ENCODE measurements at places on chromosomes 5 and 9.

- DNase-seq, result no peak
These were observed 12.9 kb downstream of the FLT4 start for GRCh38 chr5:180636403-180637075.

DNA sequence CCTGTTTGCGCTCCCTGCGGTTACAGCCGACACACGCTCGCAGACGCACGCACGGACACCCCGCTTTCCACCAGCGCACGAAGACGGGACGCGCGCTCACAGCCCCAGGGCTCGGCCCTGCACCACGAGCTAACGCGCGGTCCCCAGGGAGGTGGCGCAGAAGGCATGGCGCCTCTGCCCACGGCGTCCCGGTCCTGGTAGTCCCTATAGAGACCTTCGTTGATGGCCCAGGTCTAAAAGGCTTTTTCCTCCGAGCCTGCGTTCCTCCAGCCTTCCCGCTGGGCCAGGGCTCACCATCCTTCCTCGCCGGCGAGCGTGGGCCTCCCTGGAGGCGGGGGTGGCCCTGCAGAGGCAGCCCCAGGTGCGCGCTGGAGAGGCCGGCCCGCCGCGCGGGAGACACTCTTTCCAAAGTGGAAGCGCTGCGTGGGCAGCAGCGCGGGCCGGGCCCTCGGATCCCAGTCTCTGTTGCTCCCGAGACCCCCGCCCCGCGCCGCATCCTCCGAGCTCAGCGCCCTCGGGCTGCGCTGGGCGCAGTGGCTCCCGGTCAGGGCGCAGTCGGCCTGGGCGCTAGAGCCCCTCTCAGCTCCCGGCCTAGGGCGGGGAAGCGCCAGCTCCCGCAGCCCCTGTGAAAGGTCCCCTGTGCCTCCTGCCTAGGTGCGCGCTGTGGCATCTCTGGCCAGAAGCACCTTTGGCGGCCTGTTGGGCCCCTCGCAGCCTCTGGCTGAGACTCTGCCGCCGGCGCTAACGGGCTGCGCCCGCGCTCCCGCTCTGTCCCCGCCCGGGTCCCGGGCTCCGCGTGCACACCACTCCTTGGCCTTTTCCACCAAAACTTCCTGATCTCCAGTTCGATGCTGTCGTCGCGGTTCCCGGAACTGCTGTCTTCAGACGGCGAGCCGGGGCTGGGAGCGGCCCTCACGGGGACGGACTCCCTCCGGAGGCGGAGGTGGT lies 31.9 kb upstream of the FANCC start:
- no peak for DNase-seq

DNA sequence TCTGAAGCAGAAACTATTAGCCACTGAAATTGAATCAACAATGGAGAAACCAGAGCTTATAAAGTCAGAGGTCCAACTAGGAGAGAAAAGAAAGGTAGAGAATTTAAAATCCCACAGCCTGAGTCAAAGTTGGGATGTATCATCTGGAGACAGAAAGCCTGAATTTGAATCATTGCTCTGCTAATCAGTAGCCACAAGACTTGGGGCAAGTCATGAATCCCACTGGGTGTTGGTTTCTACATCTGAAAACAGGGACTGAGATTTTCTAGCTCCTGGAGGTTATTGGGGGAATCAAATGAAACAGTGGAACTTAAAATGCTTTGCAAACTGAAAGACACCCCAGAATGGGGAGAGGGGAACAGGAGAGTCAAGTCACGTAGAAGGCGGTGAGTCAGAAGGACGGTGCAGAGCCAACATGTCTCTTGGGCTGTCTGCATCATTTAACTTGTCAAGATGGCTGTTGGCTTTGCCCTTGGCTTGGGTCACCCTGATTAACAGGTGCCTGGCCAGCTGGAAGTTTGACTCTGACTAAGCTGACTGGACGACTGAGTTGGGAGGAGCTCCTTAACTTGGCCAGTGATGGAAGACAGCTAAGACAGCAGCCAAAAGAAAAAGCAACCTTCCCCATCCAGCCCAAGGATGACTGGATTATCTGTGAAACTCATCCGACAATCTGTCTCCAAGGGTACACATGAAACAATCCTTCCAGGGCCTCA lies 60.6 kb upstream of the ADRA1B start:
- DNase-seq, result no peak

DNA sequence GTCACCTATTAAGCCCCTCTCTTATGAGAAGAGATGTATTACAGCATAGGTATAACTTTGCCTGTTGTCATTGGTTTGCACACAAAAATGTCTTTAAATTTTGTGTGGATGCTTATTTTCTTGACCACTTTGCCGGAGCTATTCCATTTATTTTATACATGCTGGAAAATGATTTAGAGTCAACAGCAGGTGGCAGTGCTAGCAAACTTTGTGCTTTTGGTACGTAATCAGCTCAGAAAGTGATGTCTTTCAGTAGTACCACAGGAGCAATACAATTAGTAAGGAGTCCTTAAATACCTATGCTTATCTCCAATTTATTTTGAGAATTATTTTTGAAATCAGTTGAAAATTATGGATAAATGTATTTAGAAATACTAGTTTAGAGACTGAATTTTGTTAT lies 19.8 kb upstream of the NUDT12 start:
- no peak for DNase-seq

DNA sequence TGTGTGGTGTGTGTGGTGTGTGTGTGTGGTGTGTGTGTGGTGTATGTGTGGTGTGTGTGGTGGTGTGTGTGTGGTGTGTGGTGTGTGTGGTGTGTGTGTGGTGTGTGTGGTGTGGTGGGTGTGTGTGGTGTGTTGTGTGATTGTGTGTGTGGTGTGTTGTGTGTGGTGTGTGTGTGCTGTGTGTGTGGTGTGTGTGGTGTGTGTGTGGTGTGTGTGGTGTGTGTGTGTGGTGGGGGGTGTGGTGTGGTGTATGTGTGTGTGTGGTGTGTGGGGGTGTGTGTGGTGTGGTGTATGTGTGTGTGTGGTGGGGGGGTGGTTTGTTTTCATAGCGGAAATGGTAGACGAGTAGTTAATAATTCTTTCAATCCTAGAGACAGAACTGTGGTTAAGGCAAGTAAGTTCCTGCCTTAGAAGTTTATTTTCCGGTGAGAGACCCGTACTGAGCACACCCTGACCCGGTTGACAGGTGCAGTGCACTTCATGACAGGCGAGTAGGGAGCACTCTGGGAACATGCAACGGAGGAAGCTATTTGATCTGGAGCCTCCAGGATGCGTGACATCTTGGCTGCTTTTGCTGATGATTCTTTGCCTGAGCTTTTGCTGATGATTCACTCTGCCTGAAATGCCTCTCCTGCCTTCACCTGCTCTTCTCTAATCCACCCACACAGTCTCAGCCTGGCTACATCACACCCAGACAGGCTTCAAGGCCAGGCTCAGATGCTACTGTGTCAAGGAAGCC lies 21.7 kb upstream of the FAT2 start:
- no peak for DNase-seq

DNA sequence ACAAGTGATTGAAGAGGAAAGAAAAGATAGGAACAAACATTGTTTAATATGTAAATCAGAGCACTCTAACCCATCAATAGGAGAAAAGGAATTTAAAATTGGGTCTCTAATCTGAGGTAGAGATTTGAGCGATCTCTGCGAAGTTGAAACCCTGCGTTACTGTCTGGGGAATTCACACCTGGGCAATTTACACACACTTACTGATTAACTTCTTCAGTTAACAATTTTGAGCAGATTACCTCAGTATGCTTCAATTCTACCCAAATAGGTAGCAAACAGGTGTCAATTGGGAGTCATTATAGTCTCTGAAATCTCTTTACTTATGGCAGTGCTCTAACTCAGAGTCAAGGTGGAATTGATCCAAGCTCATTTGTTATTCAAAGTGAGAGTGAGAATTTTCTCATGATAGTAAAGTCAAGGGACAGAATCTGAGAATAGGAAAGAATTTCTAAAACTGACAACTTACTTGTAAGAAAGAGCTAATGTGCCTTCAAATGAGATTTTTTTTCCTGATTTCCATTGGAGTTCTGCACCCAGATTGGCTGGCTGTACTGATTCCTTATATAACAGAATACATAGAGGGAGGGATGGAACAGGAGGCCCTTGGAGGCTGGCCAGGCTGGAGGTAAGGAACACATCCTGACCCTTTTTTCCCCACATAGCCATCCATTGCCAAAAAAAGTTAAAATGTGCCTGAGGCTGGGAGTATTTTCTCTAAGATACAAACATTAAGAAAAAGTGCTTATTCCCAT lies 27.1 kb upstream of the IFNA14 start:
- no peak for DNase-seq

DNA sequence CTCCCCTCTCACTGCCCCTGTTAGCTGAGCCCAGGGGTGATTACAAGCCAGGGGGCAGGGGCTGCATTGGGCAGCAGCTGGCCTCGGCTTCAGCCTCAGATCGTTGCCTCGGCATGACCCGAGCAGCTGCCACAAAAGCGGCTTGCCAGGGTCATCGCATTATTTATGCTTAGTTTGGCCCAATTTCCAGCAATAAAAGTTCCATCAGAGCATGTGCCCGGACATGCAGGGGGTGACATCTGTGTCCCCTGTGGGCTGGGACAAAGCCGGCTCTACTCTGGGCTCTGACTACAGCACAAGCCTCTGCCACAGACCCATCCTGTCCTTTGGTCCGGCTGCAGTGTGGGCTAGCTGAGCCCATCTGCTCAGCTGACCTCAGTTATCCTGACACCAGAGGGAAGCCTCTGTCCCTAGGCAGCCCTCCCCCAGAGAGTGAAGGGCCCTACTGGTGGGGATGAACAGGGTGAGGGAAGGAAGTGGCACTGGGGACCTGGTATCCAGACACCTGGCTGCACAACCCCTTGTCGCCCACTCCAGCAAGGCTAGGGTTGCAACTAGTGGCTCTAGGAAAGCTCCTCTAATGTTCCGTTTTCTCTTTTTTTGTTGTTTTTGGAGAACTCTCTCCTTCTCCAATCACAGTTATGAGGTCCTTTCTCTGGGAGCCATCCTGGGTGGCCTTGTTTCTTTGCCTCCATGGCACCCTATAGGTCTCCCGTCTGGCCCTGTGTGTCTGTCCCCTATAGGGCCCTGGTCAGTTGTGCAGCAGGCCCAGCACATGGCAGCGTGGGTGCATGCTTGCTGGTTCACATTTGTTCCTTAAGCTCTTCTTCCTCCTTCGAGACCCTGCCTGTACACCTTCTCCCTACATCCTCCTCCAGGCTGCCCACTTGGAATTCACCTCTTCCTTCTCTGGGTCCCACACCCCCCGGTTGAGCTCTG lies 13.3 kb upstream of the GADD45G start:
- DNase-seq, result no peak

DNA sequence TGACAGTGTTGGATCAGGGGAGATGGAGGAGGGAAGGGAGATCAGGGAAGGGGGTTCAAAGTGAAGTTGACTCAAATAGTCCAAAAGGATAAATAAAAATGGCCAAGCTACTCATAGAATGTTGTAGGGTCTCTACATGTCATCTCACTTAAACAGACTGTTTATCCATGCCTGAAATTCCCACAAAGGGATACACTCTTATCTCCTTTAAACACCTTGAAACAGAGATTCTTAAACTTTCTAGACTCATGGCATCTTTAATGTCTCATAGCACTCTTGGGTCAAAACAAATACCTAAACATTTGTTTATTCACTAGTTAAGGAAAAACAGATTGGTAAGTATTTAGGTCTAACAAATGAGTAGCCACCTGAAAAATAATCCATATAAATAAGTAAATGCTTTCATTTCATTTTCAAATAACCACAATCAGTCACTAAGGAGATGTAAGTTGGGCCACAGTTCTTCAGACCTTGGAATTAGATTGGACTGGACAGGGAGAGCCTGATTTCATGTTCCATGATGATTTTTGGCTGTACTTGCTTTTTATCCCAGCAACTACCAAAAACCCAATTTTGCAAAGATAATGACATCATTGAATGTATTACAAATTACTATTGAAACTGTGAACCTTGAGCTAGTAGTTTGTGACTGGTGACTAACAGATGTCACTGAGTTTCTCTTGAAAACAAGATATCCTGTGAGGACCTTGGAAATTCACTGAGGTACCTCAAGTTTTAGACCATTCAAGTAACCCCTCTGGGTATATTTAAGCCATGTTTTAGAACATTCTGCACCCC lies 62.5 kb upstream of the ISOC1 start:
- DNase-seq, result no peak

DNA sequence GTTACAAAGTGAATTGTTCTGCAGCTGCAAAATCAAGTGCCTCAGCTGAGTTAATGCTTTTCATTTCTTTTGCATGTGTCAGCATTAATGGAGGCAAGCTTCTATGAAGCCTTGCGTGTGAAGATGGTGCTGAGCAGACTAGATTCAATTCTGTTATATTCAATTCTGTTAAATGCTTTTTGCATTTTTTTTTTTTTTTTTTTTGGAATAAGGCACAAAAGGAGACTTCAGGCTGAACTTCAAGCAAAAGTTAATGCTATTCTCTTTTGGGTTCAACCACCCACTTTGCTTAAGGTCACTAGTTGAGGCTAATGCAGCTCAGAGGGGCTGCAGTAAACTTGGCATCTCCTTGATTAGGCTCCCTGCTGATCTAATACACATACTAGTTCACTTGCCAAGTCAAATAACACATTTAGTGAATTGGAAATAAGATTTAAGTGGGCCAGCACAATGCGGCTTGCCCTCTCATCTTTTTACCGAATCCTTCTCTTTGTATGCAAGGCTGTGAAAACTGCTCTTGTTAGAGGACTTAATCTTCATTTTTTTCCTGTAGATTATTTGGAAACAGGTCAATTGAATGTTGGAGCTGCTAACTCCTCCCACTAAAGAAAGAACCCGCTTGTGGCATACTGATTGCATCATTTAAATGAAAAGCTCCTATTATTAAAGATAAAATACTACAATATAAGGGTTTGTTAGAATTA lies 1020.2 kb downstream of the NR2F1-AS1 start:
- no peak for DNase-seq

DNA sequence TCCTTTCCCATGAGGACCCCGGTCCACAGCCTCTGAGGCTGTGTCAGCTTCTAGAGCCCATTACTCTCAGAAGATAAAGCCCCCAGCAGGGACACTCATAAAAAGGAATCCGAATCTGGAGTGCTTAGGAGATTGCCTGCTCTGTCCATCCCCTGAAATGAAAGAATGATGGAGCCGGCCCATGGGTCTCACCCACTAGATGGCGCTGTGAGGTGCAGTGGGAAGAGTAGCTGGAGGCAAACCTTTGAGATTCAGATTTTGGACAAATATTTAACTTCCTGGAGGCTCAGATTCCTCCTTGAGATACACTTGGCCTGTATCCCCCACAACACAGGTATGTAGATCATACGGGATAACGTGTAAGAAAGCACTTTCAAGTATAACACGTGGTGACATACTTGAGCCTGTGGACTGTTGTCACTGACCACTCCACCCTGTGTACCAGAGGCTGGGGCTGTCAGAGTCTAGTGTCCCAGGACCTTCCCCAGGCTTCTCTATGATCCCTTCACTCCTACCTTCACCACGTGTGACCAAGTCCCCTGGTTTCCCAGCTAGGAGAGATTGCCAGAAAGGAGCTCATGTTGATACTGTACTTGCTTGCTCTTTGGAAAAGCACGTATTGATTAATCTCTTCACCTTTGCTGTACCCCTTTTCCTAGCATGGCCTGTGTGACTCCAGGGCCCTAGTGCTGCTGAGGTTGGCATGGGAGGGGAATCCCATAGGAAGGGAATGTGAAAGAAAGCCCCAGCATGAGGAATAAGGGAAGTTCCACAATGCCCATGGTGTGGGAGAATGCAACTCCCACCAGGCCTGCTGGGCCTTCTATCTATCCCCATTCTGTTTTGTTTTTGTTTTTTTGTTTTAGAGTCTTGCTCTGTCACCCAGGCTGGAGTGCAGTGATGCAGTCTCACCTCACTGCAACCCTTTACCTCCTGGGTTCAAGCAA lies 32.1 kb downstream of the TRMO start:
- DNase-seq, result peak; percentile 48

- no peak for DNase-seq
These were observed 20.0 kb upstream of the RGMB start for GRCh38 chr5:98753507-98753906.
